HTR-8/SVneo (cell line): ENCODE measurements at places on chromosomes 12 and 14.

- no peak for DNase-seq
Measured at GRCh38 chr12:116620492-116621191, 61.5 kb downstream of the MAP1LC3B2 start.

DNA sequence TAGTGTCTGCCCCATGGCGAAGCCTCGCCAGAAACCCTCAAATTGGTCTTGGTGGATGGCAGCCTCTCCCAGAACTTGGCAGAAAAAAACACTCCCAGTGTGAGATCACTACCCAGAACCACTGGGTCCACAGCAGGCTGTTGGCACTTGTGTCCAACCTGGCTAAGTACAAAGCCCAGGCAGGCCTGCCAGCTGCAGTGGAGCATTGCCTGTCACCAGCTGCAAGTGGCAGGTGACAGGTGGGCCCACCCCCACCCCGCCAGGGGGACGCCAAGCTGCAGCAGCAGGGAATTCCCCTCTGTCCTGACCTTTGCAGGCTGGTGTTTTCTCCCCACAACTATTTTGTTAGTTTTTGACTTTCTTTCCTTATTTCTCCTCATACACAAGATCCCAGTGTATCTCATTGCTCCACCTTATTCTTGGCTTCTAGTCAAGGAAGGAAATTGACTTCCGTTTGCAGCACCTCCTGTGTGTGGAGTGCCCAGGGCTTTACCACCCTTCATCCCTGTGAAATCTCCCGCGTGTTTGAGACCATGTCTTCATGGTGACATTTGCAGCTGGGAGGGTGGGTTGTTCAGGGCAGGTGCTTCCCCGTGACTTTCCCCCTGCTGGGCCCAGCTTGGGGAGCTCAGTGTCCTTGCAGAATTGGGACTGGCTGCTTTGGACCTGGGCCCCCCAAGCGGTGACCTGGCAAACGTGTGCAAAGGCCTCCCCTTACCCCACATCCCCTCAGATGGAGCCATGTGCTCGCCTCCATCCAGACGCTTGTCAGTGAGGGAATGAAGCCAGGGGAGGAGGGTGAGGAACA lies 73.8 kb upstream of the RIN3 start:
- no peak for DNase-seq

DNA sequence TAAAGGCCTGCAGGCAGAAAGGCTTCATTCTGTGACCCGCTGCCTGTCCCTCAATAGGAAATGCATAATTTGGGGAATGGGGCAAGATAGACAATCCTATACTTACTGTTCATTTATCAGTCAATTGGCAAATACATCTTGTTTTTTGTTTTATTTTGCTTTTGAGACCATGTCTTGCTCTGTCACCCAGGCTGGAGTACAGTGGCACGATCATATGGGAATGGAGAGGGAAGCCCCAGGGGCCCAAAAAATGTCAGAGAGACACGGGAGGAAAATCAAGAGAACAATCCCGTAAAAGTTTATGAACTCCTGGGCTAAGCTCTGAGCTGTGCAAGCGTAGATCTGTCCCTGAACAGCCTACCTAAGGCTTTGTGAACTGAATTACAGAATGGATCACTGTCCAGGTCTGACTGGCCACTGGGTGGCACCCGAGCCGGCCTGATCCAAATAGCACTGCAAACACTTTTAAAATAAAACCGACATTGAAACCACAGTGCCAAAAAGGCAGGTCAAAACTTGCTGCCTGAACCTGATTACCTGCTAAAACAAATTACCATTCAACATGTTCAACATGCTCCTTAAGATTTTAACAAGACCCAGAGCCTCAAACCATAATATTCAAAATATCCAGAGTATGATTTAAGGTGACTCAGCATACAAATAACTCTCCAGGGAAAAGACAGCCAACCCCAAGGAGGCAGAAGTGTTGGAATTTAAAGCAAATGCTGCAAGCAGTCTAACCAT lies 11.8 kb downstream of the COPS7A start:
- peak; percentile 76 for DNase-seq

GRCh38 chr14:104558231-104559027 lies 21.1 kb upstream of the C14orf180 start:
- no peak for DNase-seq

- no peak for DNase-seq
Measured at GRCh38 chr12:18521461-18521860, 216.4 kb downstream of the PLCZ1 start.
